Left ventricle myocardium superior (tissue), 1 donor: ENCODE measurements at places on chromosomes 3 and 15.

- no peak for DNase-seq
Measured at GRCh38 chr3:24595796-24596195, 101.1 kb upstream of the THRB start.

- DNase-seq, result no peak
Measured at GRCh38 chr3:187954516-187954872, 199.5 kb upstream of the LPP start.

- DNase-seq, result no peak
Measured at GRCh38 chr3:4310971-4311370, 7.8 kb downstream of the SETMAR start.

DNA sequence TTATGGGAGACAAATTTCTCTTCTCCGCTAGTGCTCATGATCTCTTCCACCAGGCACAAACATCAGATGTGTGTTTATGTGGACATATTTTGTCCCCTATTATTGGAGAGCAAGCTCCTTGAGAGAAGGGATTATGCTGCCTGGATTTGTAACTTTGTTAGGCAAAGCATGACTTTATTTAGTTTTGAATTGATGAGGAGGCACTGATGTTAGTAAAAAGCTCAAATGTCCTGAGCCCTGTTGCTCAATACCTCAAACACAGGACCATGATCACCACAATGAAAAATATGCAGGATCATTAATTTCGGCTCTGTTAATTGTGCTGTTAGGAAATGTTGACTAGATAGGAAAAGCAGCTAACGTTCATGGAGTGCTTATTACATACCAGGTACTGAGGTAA is 29.1 kb downstream of the SCG5 start:
- DNase-seq, result no peak

- DNase-seq, result no peak
Measured at GRCh38 chr3:83093222-83093572, 1331.8 kb upstream of the GBE1 start.

GRCh38 chr15:41631880-41632470 is 28.2 kb upstream of the MGA start:
- no peak for DNase-seq

DNA sequence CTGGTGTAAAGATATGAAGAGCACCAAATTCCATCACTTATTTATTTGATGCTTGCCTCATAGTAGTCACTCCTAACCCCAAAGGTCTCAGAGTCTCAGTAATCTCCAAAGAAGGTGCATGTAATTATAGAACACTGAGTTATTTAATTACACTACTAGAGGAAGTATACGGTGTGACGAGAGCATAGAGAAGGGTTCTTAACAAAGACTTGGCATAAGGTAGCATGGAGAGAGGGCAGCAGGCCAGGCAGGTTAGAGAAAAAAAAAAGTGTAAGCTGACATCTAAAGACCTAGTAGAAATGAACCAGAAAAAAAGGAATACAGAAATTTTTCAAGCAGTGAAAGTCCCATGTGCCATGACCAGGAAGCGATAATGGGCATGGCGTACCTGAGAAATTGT is 213.3 kb upstream of the TGFBR2 start:
- peak; percentile 25 for DNase-seq

DNA sequence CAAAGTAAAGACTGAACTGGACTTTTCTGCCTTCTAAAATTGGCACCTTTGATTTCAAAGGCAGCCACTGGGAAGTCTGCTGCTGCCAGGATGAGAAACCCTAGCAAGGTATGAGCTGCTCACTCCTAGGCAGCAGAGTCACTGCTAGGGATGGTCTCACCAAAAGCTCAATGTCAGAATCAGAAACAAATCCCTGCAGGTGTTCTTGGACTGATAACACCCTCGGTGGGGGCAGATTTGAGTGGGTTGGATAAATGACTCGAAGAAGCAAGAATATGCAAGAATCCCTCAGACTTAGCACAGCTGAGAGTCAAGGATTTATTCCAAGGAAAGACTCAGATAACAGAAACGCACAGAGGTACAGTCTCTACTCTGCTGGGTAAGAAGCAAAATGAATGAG is 90.4 kb downstream of the PRICKLE2 start:
- DNase-seq, result no peak

DNA sequence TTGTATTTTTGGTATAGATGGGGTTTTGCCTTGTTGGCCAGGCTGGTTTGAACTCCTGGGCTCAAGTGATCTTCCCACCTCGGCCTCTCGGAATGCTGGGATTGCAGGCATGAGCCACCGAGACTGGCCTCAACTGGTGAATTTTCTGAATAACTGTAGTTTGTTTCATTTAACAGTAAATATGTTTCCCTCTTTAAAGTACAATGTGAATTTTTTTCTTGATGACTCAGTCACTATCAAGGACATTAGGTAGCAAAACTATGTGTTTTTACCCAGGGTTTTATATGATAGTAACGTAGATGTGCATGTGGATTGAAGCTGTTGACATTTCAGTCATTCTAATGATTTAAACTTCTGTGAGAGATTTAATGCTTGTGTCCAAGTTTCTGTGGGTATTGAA is 40.2 kb upstream of the MAPKBP1 start:
- no peak for DNase-seq

GRCh38 chr3:193951859-193952258 is 184.1 kb upstream of the HES1 start:
- DNase-seq, result no peak

GRCh38 chr3:31103623-31104180 is 209.2 kb upstream of the GADL1 start:
- DNase-seq, result no peak

GRCh38 chr15:34772312-34772711 is 17.5 kb upstream of the GJD2 start:
- no peak for DNase-seq

- DNase-seq, result no peak
Measured at GRCh38 chr3:177168431-177168830, 28.9 kb downstream of the TBL1XR1 start.

DNA sequence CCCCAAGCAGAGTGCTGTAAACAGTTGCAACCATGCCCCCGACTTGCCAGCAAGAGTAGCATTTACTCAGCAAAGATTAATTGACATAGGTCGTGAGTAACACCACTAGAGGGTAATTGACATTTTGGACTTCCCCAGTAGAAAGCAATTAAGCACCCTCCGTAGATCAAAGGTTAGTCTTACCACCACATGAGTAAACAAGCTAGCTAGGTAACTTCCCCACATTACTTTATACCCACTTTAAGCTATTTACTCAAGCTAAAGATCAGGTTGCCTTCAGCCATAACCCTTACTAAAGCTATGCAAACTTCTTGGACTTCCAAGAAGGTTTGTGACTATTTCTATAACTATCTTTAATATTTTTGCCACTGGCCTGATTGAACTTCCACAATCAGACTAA is 1072.7 kb downstream of the OTOL1 start:
- no peak for DNase-seq

- peak; percentile 28 for DNase-seq
Measured at GRCh38 chr3:126129398-126129891, 45.5 kb upstream of the SLC41A3 start.

DNA sequence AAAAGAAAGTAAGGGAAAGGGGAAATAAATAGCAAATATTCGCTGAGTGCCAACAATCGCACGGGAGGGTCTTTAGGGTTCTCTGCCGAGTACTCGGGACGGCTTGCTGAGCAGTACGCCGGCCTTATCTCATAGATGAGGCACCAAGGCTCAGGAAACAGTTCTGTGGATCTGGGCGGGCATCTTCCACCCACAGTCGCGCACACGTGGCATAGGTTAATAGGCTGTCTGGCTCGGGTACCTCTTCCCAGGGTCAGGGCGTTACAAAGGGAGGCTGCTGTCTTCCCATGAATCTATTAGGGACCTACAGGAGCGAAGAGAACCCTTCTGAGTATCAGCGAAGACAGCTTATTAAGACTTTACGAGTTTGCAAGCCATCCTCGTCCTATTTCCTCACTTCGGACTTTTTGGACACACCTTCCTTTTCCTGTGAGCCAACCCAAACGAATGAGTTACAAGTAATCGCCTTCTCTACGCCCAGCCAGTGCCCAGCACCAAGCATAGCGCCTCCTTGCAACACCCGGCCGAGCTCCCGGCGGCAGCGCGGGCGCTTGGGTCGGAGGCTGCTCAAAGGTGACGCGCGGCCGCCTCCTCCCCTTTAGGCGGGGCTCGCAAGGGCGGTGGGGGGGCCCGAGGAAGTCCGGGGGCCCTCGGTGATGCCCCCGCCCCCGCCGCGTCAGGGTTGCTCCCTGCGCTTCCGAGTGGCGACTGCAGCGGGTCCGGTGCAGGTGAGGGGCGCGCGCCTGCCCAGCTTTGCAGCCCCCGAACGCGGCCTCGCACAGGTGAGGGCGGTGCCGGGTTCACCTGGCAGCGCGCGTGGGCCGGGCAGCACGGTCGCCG is at the start of gene MCTP2:
TSS of gene MCTP2 (plus strand) at position 679 of the 840 bp plus-strand sequence. CDS start 66,705 bp downstream, outside the sequence.
- peak; percentile 82 for DNase-seq

DNA sequence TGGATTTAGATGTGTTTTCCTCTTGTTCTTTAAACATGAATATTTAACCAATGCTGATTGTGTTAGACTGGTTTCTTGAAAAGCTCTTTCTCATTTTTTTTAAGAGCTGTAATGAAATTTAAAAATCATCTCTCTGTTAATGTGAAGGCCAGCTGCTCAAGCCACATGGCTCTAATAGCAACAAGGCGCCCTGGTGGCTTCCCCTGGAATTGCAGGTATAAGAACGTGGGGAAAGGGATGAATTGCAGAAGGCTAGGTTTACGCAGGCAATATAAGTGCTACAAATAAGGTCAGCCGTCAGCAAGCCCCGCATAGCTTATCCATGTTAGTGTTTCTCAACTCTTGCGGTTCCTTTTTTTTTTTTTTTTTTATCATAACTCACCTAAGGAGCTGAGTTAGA is 108.5 kb downstream of the SAMMSON start:
- DNase-seq, result no peak

- DNase-seq, result no peak
Measured at GRCh38 chr3:71896751-71897150, 111.8 kb upstream of the PROK2 start.

DNA sequence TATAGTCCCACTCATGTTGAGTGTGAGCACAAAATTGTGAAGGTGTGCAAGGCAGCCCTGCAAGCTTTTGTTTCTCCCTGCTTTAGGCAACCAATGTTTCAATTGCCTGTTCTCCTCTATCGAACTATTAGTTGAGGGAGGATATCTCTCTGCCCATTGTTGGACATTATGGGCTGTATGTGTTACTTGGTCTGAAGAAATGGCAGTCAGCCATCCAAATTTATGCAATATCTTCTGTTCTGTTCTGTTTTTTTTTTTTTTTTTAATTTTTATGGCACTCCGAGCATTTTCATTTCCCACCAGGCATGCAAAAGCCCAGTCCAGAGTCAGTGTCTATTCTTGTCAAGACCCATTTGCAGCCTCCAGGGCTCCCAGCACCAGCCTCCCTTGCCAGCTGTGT is 44.0 kb downstream of the ANAPC13 start:
- DNase-seq, result no peak

DNA sequence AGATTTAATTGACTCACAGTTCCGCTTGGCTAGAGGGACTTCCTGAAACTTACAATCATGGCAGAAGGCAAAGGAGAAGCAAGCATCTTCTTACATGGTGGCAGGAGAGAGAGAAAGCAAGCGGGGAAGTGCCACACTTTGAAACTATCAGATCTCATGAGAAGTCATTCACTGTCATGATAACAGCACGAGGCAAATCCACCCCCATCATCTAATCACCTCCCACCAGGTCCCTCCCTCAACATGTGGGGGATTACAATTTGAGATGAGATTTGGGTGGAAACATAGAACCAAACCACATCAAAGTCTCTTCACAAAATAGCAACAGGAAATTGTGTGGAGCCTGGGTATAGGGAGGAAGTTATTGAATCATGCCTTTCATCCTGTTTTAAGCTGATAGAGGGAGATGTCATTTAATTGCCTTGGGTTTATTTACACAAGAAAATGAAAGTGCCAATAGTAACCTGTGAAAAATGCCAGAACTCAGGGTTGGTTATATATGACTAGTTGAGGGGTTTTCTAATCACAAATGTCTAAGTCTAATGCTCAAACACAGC is 624.8 kb upstream of the LMCD1 start:
- no peak for DNase-seq

DNA sequence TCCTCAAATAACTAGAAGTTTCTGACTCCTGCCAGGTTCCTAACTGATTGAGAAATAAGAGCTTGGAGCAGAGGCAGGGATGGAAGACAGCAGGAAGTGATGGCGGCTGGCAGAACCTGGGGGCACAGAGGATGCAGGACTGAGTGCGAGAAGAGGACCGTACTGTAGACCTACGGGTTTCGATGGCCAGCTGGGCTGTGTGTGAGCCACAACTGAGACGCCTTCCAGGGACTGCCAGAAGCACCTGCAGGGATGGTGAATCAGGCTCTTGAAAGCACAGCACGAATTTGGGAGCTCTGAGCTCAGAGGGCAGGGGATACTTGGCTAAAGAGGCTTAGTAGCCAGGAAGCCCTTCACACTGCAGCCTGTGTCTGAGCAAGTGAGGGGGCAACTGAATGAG is 165.6 kb downstream of the ABHD5 start:
- DNase-seq, result no peak

GRCh38 chr15:95929232-95929846 is 401.2 kb upstream of the NR2F2 start:
- DNase-seq, result no peak

DNA sequence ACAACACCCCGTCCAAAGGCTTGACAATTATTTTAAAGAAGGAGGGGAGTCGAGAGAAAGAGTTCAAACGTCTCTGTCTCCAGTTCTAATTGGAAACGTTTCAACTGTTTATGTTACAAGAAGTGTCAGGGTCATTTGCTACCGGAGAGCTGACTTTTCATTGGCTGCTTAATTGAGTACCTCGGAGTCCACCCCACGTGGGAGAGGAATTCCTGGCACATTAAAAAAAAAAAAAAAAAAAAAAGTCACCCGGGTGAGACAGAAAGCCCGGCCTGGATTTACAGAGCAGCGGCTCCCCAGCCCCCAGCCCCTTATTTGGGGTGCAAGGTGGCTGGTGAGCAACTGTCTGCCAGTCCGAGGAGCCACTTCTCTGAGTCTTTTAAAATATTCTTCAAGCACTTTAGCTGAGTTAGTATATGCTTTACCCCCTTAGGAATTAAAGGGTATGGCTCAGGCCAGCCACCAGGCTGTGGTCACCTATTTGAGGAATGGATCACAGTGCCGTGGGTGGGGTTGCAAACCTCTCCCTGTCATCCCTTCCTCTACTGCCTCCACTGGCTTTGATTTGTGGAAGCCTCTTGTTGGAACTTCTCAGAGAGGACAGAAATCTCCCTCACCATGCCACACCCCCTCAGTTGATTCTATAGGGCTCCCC is 3.9 kb upstream of the TLE3 start:
- peak; percentile 58 for DNase-seq

DNA sequence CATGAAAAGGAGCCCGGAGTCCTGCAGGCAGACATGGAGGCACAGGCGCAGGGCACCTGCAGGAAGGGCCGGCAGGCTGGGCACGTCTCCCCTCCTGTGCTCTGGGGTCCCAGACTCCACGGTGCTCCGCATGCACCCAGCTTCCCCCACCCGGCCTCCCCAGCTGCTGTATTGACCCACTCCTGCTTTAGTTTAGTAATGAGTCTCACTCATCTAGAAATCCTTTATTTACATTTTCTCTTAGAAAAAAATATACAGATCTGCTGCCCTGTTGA is 8.5 kb downstream of the MESP2 start:
- peak; percentile 9 for DNase-seq
